ENCODE measurements at places on chromosomes 2 and 18. TPM values are rescaled to one million over a fixed set of nuclear protein-coding genes. Genes with fewer than 3 reads are reported as not detected.

Gene RTP5
- total RNA-seq, result not detected

Gene KIAA2012
- not detected for total RNA-seq

Gene GALNT14
- total RNA-seq, result 4.6 TPM

Gene CAVIN2
- 16.4 TPM for total RNA-seq

Gene IL36B
- total RNA-seq, result not detected

Gene FAM237A
- not detected for total RNA-seq

Gene EHBP1
- 62.1 TPM for total RNA-seq

Gene SCG2
- total RNA-seq, result 0.84 TPM

Gene ALPI
- total RNA-seq, result not detected

Gene IL1R1
- total RNA-seq, result 5.2 TPM

Gene IL1RL2
- not detected for total RNA-seq

Gene FBXO36
- total RNA-seq, result 2.2 TPM

Gene RAMP1
- total RNA-seq, result 11.2 TPM

Gene MYOM1
- 0.21 TPM for total RNA-seq

Gene LYPD6
- total RNA-seq, result 3.2 TPM

Gene LIMS4
- 1.5 TPM for total RNA-seq

Gene HAAO
- not detected for total RNA-seq

Gene HRH4
- 0.10 TPM for total RNA-seq

Gene TYW5
- total RNA-seq, result 11.1 TPM

Gene STAT4
- 1.4 TPM for total RNA-seq

Gene TUBA3E
- not detected for total RNA-seq

Gene PROKR1
- total RNA-seq, result not detected

Gene TLX2
- not detected for total RNA-seq

Gene GKN1
- total RNA-seq, result not detected
